Stimulated activated CD8-positive, alpha-beta memory T cell treated with anti-CD3 and anti-CD28 coated beads, Interleukin-4, amount 100 ng/mL, for 4 hours (primary cell): ENCODE measurements at places on chromosomes 11 and 22.

DNA sequence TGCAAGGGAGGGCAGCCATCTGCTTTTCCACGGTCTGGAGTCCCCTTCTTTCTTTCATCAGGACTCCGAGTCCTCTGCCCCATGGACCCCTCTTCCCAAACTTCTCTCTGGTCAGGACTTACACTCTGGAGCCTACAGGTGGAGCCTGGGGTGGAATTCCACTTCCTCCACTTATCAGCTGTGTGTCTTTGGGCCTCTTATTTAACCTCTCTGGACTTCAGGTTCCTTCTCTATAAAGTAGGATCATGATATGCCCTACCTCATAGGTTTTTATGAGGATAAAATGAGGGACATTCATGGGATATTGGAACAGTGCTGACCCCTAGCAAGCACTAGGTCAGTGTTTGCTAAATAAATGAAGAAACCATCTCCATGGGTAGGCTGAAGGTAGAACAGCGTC, 1.7 kb downstream of the LINC01488 start:
- no peak for DNase-seq

- no peak for DNase-seq
Observed at GRCh38 chr11:110759972-110760381, 47.7 kb upstream of the ARHGAP20 start.

DNA sequence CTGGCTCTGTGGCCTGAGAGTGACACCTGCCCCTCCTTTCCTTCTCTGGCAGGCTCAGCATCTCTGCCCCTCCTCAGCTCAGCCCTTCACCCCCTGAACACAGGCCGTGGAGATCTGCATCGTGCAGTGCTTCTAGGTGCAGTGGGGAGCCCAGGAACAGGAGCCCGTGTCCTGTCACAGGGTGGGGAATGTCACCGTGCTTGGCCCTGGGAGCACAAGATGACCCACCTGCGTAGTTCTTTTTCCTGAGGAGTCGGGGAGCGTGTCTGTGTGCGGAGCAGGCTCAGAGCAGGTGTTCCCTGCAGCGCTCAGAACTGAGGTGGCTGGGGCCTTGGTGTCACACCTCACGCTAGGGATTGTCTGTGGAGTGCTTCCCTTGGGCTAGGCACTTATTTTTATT, 10.6 kb downstream of the TBC1D22A start:
- no peak for DNase-seq

GRCh38 chr22:40714499-40715337, 35.4 kb downstream of the MCHR1 start:
- DNase-seq, result no peak

GRCh38 chr11:554428-555226, 5.9 kb downstream of the LMNTD2 start:
- no peak for DNase-seq

GRCh38 chr22:36480941-36481392, 473 bp downstream of the TXN2 start:
- DNase-seq, result no peak

- peak; percentile 14 for DNase-seq
Observed at GRCh38 chr11:71977743-71978418, 20.8 kb upstream of the IL18BP start.

DNA sequence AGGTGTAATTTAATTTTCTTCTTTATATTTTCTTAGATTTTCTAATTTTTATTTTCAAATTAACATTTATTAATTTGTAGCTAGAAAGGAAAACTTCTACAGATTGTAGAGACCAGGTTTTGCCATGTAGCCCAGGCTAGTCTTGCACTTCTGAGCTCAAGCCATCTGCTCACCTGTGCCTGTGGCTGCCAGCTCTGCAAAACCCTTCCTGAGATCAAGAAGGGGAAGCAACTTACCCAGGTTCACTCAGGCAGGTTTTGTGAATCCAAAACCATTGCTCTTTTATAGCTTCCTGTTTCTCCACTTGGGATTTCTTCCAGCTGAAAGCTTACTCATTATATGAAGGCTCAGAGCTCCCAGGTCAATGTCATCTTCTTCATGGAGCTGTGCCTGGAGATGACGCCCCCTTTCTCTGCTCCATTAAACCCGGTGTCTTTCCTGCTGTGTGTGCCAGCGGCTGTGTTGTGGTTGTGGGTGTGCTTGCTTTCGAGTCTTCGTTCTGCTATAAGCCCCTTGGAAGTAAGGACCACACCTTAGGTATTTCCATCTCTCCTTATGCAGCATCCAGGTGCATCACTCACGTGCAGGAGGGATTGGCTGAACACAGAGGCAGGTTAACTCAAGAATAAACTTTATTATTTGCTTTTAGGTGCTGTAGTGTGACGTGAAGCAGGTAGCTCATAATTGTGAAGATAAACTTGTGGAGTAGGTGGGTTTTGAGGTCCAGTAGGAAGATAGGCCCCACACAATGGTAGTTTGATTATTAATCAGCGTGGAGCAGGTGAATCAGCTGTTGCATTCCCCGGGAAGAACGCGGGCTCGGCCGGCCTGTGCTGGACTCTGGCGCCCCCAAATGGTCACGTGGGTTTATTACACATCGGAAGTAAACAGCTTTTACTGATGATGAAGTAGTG, 42.2 kb upstream of the INCENP start:
- DNase-seq, result peak; percentile 66
